ENCODE measurements at places on chromosomes 6 and 20. TPM values are rescaled to one million over a fixed set of nuclear protein-coding genes. Genes with fewer than 3 reads are reported as not detected.
A peak's percentile ranks its signal among the peaks of the same experiment; 100 is the strongest.

Gene RAD21L1
- 0.77 TPM for total RNA-seq

DNA sequence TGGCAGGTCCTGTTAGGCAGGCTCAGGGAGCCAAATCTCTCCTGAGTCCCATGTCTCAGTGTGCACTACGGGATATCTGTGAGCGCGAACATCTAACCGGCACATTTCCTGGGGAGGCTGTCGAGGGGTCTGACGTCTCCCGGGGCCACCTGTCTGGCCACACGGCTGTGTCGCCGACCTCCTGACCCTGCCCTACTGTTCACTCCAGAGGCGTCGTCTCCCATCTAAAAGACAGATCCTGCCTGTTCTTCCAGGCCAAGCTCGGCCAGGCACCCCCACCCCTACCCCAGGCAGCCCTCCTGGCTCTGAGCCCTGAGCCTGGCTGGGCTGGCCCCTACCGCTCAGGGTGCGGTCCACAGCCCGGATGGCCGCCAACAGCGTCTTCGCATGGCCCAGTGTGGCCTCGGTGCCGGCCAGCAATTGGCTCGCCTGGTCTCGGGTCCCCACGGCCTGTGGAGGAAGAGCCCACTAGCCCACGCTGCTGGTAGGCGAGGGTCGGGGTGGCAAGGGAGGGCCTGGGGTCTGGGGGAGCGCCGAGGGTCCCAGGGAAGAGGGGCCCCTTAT, 16.6 kb downstream of the ADRM1 start:
- no peak for DNase-seq
- no peak overlapping the region for H3K27ac ChIP-seq
- no peaks in the 10 kb centered on the region for H3K4me1 ChIP-seq
- H3K27me3 ChIP-seq, result no peaks in the 10 kb centered on the region
- peaks cover 44% of the 10 kb centered on the region for H3K36me3 ChIP-seq

DNA sequence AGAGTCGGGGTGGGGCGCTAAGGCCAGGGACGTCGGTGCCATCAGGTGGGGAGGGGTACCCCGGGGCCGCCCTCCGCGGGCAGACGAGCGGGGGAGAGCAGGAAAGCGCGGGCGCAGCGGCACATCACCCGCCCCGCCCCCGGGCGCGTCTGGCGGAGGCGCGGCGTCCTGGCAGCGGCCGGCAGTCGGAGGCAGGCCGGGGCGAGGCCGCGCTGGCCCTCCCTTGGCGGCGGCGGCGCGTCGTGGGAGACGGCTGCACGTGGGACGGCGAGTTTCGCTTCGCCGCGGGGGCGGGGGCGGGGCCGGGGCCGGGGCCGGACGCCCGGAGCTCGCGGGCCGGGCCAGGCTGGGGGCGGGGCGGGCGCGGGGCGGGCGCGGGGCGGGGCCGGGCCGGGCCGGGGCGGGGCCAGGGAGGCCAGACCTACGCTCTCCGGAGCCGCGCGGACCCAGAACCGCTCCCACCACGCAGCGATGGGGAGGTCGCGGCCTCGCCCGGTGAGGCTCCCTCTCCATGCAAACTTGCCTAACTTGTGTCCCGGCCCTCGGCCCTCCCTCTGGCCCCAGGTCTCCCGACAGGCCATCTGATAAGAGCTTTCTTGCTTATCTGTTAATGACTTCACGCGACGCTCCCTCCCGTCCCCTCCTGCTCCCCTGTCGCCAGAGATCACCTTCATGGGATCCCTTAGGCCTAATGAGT, 12.5 kb downstream of the ITPR3 start:
- peaks cover 59% of the 10 kb centered on the region for H3K4me1 ChIP-seq
- H3K36me3 ChIP-seq, result no peaks in the 10 kb centered on the region
- peak; percentile 58 for DNase-seq
- peaks cover 9% of the 10 kb centered on the region for H3K27me3 ChIP-seq
- peak overlapping the region; percentile 47 for H3K27ac ChIP-seq

Gene DPPA5
- total RNA-seq, result 6.7 TPM

- H3K27ac ChIP-seq, result no peak overlapping the region
- no peak overlapping the region for H3K4me3 ChIP-seq
- no peaks in the 10 kb centered on the region for H3K27me3 ChIP-seq
- peaks cover 14% of the 10 kb centered on the region for H3K4me1 ChIP-seq
- H3K36me3 ChIP-seq, result no peaks in the 10 kb centered on the region
These were observed 48.2 kb upstream of the QKI start for GRCh38 chr6:163366288-163366687.

- H3K27ac ChIP-seq, result no peak overlapping the region
- peaks cover 9% of the 10 kb centered on the region for H3K4me1 ChIP-seq
- no peak for DNase-seq
These were observed 11.3 kb downstream of the CPNE1 start for GRCh38 chr20:35653430-35653734.

Gene FBXL4
- total RNA-seq, result 10.3 TPM

DNA sequence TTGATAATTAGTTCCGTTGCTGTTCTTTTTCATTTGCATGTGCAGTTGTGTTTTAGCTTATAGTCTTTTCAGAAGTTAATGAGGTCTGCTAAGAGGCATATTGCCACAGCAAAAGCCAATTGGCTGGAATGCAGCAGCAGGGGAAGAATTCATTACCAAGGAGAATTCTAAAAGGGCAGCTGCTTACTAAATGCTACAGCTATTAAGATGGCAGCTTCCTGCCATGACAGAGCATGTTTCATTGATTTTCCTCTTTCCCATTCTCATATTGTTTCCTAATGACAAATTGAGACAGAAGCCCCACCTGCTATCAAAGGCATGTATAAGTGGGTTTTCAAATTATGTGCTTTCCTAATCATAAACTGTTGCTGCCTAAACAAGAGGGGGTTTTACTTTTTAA, 66.6 kb downstream of the CLVS2 start:
- no peak overlapping the region for H3K4me3 ChIP-seq
- DNase-seq, result no peak
- no peaks in the 10 kb centered on the region for H3K27me3 ChIP-seq
- no peaks in the 10 kb centered on the region for H3K36me3 ChIP-seq
- H3K4me1 ChIP-seq, result peaks cover 17% of the 10 kb centered on the region

DNA sequence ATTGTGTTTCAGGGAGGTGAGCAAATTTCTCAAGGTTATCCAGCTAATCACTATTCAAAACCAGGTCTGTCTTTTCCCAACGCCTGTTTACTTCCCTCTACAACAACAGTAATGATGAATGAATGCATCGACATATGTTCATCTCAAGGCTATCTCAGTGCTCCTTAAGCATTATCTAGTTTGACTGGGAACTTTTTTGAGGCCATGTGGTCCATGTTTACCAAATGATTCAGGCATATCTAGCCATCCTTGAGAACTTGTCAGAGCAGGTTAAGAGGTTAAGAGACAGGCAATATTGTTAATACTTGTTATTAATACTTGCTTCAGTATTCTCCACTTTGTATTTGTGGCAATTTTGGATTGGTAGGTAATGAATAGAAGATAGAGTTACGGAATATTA, 1038.4 kb upstream of the FLRT3 start:
- no peaks in the 10 kb centered on the region for H3K27me3 ChIP-seq
- no peaks in the 10 kb centered on the region for H3K36me3 ChIP-seq
- no peak overlapping the region for H3K4me3 ChIP-seq
- no peak overlapping the region for H3K27ac ChIP-seq
- no peaks in the 10 kb centered on the region for H3K4me1 ChIP-seq
- DNase-seq, result no peak

Gene MEI4
- total RNA-seq, result 0.18 TPM

Gene TUBB1
- total RNA-seq, result not detected

Gene BIRC7
- total RNA-seq, result 0.17 TPM

Gene GNMT
- total RNA-seq, result 1.6 TPM

Gene IRF4
- total RNA-seq, result 2.2 TPM

- H3K27ac ChIP-seq, result no peak overlapping the region
- peaks cover 4% of the 10 kb centered on the region for H3K36me3 ChIP-seq
- H3K4me1 ChIP-seq, result peaks cover 23% of the 10 kb centered on the region
- no peak overlapping the region for H3K4me3 ChIP-seq
- DNase-seq, result no peak
These were observed 119.2 kb upstream of the ASCC3 start for GRCh38 chr6:101000341-101000740.

Gene INSM1
- total RNA-seq, result 3.3 TPM

Gene NKAIN2
- 0.64 TPM for total RNA-seq

Gene MTCH1
- 207 TPM for total RNA-seq

DNA sequence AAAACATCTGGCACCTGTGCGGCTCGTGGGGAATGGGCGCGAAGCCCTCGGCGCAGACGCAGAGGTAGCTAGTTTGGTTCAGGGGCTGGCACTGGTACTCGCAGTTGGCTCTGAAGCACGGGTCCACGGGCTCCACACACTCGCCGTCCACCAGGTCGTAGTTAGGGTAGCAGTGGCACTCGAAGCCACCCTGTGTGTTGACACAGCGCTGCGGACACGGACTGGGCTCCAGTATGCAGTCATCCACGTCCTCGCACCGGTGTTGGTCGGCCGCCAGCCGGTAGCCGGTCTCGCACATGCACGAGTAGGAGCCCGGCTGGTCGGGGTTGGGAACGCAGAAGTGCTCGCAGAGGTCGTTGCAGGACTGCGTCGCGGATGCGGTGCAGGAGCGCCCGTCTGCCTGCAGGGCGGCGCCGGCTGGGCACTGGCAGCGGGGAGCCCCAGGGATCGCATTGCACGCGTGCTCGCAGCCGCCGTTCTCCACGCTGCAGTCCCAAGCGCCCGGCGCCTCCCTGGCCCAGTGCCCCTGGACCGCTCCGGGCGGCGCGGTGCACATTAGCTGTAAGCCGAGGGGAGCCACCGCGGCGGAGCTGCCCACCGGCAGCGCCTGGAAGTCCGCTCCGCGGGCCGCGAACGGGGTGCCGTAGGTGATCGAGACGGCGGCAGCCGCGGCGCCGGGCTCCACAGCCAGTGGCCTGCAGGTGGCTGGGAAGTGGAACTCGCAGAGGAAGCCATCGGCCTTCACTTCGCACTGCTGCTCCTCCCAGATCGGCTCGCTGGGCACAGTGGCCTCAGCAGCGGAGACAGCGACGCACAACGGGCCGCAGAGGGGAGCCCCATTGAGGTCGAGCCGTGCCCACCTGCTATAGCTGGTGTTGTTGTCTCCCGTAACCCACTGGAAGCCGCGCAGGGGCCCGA, 930 bp downstream of the THBD start:
- H3K4me3 ChIP-seq, result peak overlapping the region; percentile 89
- H3K4me1 ChIP-seq, result peaks cover 36% of the 10 kb centered on the region
- no peak overlapping the region for H3K27ac ChIP-seq
- peaks cover 92% of the 10 kb centered on the region for H3K27me3 ChIP-seq
- no peaks in the 10 kb centered on the region for H3K36me3 ChIP-seq

- H3K4me1 ChIP-seq, result peaks cover 21% of the 10 kb centered on the region
- H3K4me3 ChIP-seq, result no peak overlapping the region
- no peak overlapping the region for H3K27ac ChIP-seq
These were observed 286.1 kb upstream of the PLCB4 start for GRCh38 chr20:8782804-8783203.

Gene TNXB
- total RNA-seq, result 6.4 TPM

Gene PERP
- total RNA-seq, result 26.9 TPM

DNA sequence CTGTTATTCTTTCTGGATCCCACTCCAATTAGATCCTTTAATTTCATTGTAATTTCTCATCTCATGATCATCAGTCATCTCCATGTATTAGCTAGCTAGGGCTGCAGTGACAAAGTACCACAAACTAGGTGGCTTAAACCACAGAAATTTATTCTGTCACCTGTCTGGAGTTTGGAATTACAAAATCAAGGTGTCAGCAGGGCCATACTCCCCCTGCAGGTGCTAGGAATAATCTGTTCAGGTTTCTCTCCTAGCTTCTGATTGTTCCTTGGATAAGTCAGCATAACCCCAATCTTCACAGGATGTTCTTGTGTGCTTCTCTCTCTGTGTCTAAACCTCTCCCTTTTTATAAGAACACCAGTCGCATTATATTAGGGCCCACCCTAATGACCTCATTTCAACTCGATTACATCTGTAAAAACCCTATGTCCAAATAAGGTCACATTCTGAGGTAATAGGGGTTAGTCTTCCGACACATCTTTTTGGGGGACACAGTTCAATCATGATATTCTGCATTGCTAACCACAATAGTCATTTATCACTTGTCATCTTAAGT, 40.5 kb downstream of the BEND6 start:
- no peak overlapping the region for H3K4me3 ChIP-seq
- peaks cover 13% of the 10 kb centered on the region for H3K36me3 ChIP-seq
- H3K27me3 ChIP-seq, result no peaks in the 10 kb centered on the region
- H3K4me1 ChIP-seq, result 0 out of 2 replicates have a peak, but pooled peaks cover 3% of the 10 kb centered on the region

- peaks cover 4% of the 10 kb centered on the region for H3K27me3 ChIP-seq
- H3K4me3 ChIP-seq, result no peak overlapping the region
- peaks cover 3% of the 10 kb centered on the region for H3K36me3 ChIP-seq
- peaks cover 32% of the 10 kb centered on the region for H3K4me1 ChIP-seq
These were observed 518.9 kb upstream of the JARID2 start for GRCh38 chr6:14726816-14727493.

Gene CGA
- not detected for total RNA-seq

DNA sequence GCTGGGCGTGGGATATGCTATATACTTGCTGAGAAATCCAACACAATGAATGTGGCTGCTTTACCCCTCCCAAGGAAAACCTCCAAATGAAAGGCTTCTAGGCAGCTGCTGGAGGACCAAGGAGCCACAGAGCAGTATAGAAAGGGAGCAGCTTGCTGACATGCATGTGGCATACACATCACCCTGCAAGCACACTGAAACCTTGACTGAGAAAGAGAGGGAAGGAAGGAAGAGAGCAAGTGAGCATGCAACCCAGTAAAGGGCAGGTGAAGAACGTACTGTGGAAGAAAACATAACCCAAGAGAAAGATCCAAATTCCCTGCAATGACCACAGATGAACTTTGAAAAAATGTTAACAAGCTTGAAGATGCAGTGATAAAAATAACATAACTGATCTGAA, 543.0 kb downstream of the KIF16B start:
- no peak overlapping the region for H3K27ac ChIP-seq
- DNase-seq, result no peak
- no peak overlapping the region for H3K4me3 ChIP-seq
- H3K4me1 ChIP-seq, result peaks cover 13% of the 10 kb centered on the region
- H3K27me3 ChIP-seq, result no peaks in the 10 kb centered on the region

GRCh38 chr6:111759331-111759835, 113.9 kb downstream of the FYN start:
- DNase-seq, result no peak
- peaks cover 69% of the 10 kb centered on the region for H3K4me1 ChIP-seq
- no peaks in the 10 kb centered on the region for H3K36me3 ChIP-seq
- H3K27me3 ChIP-seq, result no peaks in the 10 kb centered on the region
- no peak overlapping the region for H3K27ac ChIP-seq
- H3K4me3 ChIP-seq, result no peak overlapping the region

GRCh38 chr6:45966797-45967196, 48.9 kb downstream of the CLIC5 start:
- no peak for DNase-seq
- H3K36me3 ChIP-seq, result no peaks in the 10 kb centered on the region
- no peak overlapping the region for H3K27ac ChIP-seq
- H3K27me3 ChIP-seq, result no peaks in the 10 kb centered on the region
- H3K4me1 ChIP-seq, result peaks cover 8% of the 10 kb centered on the region

Gene PCED1A
- total RNA-seq, result 19.7 TPM

- H3K27ac ChIP-seq, result no peak overlapping the region
- peaks cover 2% of the 10 kb centered on the region for H3K27me3 ChIP-seq
These were observed 17.5 kb downstream of the SF3B5 start for GRCh38 chr6:144077871-144078270.

DNA sequence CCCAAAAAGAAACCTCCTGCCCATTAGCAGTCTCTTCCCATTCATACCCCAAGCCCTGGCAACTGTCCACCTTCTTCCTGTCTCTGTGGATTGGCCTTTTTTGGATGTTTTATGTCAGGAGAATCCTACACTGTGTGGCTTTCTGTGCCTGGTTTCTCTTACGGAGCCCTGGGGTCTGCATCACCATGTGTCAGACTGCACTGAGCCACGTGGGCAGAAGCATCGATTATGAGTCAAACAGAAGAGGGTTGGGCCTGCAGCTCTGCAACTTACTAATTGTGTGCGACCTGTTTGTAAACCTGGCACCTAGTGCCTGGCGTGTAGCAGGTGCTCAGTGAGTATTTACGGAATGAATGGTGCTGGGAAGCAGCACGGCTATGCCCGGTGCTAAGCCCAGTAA, 62.6 kb downstream of the IGF2R start:
- no peak for DNase-seq
- no peaks in the 10 kb centered on the region for H3K27me3 ChIP-seq
- no peaks in the 10 kb centered on the region for H3K4me1 ChIP-seq
- H3K36me3 ChIP-seq, result peaks cover 58% of the 10 kb centered on the region
- H3K4me3 ChIP-seq, result no peak overlapping the region
- peak overlapping the region; percentile 9 for H3K27ac ChIP-seq
